Esophagus muscularis mucosa (tissue), 4 donors: ENCODE measurements at places on chromosomes 7 and 10.

DNA sequence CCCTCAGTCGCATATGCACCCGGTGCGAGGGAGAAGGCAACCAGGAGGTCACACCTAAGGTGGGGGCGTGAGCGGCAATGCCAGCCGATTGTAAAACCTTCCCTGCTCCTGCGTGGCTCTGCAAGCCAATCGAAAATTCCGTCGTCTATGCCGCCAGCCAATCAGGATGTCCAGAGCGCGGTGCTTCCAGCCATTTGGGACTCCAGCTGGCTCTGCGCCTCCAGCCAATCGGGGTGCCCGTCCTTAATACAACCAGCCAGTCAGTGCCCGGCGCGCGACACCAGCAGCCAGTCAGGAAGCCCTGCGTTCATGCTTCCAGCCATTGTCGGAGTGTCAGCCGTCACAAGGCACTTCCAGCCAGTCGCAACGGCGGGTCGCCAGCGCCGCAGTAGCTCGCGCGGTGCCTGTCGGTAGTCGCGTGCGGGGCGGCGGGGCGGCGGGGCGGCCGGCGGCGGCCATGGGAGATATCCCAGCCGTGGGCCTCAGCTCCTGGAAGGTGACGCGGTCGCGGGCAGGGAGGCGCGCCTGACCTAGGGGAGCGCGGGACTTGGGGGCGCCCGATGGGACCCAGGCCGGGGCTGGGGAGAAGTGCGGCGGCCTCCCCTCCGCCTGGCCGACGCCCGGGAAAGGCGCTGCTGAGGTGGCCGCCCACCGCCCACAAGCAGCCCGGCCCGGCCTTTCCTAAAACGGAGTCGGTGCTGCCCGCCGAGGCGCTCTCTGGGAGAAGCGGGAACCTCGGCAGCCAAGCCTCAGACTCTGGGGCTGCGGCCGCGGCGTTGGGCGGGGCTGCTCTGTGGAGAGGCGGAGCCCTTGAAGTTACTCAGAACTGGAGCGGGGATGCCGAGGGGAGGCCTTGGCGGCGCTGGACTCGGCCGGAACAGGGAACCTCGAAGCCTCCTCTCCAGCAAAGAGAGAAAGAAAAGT is at the start of gene AKR1E2:
TSS of gene AKR1E2 (plus strand) at position 340 of the 924 bp plus-strand sequence. CDS start at position 458, 118 bp downstream.
- peak; percentile 96 for DNase-seq

GRCh38 chr7:33186192-33186591 is 56.8 kb downstream of the BBS9 start:
- no peak for DNase-seq

GRCh38 chr7:99605527-99605926 is 7.5 kb downstream of the TMEM225B start:
- peak; percentile 29 for DNase-seq

- no peak for DNase-seq
These were observed 127.1 kb downstream of the CLEC2L start for GRCh38 chr7:139650429-139651100.

DNA sequence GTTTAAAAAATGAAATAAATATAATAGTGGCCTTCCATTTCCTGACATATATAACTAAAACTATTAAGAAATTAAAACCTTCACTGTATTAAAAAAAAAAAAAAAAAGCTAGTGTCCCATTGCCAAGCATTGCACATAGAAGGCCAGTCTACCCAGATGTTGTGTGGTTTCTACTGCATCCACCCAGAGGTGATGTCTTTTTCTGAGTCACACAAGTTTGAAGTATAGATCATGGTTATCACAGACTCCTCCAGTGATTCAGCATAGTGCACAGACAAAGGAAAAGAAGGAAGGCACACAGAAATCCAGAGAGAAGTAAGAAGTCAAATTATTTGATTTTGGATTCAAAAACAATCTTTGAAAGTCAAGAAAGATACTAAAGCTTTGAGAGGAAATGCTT is 429.0 kb downstream of the ETV1 start:
- no peak for DNase-seq

DNA sequence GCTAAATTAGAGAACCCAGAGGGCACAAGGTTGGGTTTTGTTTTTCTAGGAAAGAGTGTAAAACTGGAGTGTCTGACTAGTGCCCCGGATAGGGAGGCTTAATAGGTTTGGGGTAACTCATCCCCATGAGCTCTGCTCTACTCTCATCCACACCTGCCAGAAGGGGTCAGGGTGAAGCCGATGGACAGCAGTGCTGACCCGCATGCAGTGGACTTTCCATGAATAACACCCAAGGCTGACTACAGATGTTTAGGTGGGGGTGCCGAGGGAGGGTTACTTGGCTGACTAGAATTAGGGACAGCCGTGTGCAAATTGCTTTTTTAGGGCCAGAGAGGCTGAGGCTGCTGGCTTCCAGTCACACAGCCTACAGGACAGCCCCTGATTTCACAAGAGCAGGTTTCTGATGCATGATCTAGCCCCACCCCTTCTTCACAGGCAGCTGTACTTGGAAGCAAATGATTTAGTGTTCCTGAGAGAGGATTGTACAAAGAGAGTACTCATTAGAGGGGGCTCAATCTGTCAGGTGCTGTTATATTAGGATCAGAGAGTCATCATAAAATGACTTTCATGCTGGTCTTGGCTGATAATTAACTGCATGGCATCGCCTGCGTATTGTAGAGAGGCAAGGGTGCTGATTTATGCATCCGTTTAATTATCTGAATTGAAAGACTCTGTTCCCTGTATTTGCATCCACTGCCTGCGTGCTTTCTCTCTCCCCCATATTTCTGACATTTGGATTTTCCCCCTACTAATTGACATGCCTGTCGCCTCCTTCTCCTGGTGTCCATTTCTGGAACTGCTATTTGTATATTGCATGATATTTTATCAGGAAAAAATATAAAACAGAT is 9.5 kb downstream of the INHBA start:
- no peak for DNase-seq

GRCh38 chr7:38673795-38674194 is 42.6 kb upstream of the AMPH start:
- no peak for DNase-seq

DNA sequence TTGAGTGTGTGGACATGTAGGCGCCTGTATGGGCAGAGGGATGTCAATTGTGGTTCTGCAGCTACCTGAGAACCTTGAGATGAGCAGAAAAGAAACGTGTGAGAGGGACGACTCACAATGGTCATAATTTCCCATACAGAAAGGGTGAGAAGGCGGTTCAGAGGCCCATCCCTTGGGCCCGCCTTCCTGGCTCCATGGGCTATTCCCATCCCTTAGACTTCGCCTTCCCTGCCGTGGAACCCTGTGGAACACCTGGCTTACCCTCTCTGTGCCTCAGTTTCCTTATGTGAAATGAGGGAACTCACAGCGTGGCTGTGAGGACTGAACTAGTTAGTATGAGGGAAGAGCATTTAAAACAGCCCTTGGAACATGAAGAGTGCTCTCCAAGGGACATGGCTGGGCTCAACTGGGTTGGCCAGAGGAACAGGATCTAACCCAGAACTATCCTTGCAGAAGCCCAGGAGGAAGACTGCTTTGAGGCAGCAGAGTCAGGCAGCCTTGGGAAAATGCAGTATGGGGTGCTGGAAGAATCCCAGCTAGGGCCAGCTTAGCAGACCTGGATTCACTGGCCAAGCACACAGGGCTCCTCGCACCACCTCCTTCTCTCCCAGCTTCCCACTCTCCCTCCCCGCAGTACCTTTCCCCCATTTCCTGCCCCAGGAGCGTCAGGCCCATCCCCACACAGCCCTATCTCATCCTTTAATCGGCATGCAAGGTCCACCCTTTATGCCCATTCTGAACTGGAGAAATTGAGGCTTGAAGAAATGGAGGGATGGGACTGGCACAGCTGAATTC is 11.1 kb upstream of the ZMIZ1 start:
- DNase-seq: no peak

DNA sequence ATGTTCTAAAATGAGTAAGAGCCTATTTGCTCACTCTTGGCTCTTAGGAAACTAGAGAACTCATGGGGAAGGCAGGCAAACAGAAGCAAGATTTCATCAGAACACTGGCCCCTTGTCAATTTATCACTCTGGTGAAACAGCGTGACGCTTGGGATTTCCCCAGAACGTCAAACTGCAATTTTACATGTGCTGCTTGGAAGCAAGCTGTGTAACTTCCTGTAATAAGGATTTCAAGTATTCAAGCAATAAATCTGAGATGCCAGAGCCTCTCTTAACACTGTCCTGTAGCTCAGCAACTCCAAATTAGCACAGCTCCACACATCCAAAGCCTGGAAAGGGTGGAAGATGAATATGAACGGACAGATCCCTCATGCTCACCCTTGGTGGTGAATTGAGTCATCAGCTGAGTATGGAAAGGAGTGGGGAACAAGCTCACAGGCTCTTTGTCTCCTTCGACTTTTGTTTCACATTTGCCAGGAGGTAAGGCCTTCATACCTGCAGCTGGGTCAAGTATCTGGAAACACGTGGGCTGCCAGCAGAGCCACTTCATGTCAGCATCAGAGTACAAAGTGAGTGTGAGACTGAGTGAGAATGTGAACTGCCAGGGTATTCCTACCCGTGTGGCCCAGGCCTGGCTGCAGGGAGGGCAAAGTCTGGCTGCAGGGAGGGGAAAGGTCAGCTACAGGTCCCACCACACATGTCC is 140.4 kb upstream of the NAMPT start:
- DNase-seq: peak; percentile 97

GRCh38 chr7:35596061-35596460 is 98.9 kb downstream of the HERPUD2 start:
- DNase-seq: no peak
